ENCODE measurements at places on chromosomes 7 and 10.

DNA sequence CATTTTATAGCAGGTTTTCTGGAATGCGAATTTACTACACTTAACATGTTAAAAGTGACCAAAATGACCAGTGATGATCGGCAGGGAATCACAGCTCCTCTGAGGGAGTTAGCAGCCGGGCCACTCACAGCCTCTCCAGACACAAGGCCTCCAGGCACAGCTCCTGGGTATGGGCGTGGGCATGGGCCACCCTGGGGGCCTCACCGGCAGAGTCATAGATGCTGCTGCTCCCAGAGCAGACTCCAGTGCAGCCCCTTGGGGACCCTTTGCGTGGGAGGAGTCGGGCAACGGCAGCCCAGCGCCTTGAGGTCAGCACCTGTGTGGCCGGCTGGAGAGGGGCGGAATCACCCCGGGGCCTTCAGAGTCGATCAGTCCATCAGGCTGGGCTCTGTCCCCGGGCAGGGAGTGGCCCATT is 8.6 kb downstream of the KNDC1 start:
- DNase-seq: no peak

GRCh38 chr7:4931943-4932342 is 27.0 kb downstream of the MMD2 start:
- DNase-seq: no peak

DNA sequence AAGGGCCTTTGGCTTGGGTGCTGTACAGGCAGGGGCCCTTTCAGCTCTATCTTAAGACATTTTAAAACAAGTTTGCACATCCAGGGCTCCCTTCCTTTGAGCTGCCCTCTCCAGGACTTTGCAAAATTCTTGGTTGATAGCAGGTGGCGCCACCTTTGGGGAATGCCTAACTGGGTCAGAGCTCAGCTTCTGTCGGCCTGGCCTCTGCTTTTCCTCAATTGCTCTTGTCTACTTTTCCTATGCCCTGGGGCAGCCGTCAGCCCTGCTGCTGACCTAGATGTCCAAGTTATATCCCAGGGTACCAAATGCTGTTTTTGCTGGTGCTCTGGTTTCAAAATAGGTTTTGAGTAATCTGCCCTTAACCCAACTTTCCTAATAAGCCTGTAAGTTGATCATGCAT is 65.8 kb downstream of the APBB1IP start:
- DNase-seq: no peak

DNA sequence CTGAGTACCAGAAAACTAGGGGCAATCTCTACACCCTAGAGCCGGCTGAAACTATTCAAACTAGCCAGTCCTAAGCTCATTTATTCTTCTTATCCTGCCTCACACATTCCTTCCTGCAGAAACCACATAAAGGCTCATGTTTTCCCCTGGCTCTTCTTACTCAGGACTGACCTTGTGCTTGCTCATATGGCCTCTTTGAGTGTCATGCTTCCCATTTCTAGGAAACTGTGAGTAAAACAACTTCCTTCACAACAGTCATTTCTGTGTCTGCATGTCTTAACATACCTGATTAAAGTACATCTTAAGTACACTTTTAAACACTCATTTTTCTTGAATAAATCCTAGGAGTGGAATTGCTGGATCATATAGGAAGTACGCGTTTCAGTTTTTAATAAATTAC is 52.3 kb upstream of the KIAA1217 start:
- DNase-seq: no peak

GRCh38 chr7:47581438-47581803 is 490 bp downstream of the TNS3 start:
- DNase-seq: no peak

GRCh38 chr7:112266595-112267270 is 60.2 kb downstream of the ZNF277 start:
- DNase-seq: no peak

DNA sequence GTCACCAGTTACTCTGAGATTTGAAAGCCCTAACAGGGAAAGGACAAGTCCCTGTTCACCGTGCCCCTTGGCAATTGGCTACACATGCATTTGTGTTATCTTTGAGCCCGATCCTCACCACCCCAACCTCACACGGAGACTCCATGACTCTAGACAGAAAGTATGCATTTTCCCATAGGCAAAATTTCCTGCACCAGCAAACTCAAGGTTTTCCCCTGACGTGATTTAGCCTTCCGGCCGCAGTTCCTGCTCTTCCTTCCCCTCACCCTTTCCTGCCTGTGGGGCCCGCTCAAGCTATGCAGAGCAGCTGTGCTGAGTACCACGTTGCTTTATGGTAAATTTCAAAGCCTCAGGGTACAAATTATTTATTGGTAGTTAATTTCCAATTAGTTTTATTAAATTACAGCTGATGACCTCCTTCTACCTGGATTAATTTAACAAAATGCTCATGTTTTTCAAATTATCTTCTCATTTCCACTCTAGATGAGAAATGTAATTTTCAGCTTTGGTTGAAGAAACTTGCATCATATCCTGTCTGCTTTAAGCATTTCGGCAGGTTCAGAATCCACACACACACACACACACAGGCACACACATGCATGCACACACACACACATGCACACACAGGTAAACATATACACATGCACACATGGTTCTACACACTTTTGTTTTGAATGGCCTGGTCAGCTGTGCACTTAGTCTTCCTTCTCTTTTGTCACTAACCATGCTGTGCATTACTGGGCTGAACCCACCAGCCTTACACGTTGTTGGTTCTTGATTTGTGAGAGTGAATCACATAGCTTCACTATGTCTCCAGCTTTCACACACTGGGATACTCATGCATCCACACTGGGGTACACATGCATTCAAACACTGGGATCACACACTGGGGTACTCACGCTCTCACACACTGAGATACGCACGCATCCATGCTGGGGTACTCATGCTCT is 283.1 kb upstream of the PITRM1 start:
- DNase-seq: no peak

DNA sequence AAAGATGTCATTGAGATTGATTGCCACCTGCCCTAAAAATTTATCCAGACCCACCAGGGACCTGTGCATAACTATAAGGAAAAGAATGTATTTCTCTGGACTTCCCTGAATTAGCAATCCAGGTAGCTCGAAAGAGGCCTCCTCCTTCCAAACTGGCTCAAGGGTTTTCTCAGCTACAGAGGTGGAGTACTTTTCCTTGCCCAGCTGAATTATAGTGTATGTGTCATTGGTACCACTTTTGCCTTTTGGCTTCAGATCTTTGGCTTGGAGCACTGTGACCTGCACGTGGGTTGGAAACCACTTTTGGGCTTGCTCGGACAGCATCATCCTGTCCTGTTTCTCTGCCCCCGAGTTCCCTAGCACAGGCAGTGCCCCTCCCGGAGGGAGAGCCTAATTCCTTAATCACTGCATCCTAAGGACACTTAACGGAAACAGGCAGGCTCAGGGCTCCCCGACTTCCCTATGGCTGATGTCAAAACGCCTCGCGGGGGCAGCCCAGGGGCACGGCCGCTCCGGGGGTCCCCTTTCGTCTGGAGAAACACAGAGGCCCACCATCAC is 825 bp downstream of the RAB11FIP2 start:
- no peak for DNase-seq

- no peak for DNase-seq
Observed at GRCh38 chr10:104273286-104273685, 4.3 kb downstream of the GSTO2 start.

- no peak for DNase-seq
Observed at GRCh38 chr10:69181433-69181832, 1.4 kb downstream of the SUPV3L1 start.

DNA sequence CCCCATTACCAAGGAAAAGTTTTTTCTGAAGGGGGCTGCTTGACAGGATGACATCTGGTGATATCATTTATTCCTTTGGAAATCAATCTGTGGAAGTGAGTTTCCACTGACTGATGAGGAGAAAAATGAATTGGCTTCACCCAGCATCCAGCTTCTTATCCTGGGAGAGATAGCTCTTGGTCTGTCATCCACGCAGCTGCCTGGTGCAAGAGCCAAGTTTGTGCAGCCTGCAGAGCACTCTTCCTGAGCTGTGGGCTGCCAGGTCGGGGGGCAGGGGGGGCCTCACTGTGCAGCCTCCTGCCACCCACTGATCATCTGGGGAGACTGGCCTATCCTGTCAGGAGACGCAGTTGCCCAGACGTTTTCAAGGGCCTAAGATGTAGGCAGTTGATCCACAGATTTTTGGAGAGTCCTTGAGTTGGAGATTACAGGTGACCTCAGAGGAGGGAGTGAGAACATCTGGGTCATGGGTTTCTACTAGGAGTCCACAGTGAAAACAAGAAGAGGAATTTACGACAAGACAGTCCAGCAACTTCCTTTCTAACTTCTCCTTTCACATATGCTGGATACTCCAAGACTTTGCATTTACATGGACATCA is 75.4 kb downstream of the EGFR start:
- no peak for DNase-seq

- DNase-seq: no peak
Observed at GRCh38 chr10:105743343-105744056, 1102.4 kb downstream of the SORCS3 start.

DNA sequence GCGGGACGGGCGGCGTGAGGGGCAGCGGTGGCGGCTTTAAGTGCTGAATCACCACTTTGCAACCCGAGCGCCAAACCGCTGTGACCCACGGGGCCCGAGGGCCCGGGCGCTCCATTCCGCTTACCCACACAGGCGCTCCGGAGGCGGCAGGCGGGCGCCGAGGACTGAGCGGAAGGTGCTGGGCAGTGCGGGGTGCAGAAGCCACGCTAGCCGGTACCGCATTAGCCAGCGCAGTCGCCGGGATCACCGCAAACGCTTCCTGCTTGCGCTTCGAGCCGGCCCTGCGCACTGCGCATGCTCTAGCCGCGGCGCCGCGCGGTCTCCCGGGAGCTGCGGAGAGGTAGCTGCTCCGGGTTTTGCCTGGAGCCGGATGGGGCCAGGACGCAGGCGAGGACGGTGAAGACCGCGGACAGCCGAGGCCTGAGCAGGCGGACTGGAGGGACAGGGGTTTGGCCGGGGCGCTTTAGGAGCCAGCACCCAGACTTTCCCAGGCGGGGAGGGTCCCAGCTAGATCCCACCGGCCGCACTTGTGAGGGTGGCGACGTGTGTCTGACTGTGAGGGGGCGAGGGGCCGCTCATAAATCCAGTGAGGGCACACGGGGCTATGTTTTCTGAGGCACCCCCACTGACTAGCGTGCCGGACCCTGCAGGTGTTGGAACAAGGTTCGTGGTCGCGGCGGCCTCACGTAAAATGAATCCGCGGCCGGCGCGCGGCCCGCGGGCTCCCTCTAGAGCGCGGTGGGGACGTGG is at the start of gene IDE:
IDE (minus strand) TSS at position 296 of the 750 bp plus-strand sequence; CDS start at position 222, 74 bp downstream.
- peak; percentile 82 for DNase-seq

DNA sequence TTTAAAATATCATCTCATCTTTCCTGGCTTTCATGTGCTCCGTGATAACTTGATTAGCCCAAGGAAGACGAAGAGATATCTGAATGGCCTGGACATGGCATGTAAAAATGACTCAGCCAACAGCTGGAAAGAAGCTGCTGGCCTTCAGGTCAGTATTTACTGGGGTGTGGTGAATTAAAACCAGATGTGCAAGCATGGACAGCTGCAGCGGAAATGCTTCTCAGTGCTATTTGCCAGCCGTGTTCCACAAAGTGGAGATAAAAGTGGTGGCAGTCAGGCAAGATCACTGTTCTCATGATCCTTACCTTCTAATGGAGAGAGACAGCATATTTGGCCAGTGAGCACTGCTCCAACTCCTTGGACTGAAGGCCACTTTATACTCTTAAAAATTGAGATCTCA is 203.1 kb upstream of the VSTM2A start:
- no peak for DNase-seq

GRCh38 chr7:78279457-78279856 is 480.9 kb downstream of the PHTF2 start:
- no peak for DNase-seq

- DNase-seq: no peak
Observed at GRCh38 chr10:62068464-62068863, 167.0 kb downstream of the ARID5B start.

All from stimulated activated CD4-positive, alpha-beta T cell treated with anti-CD3 and anti-CD28 coated beads, TNF-alpha, amount 100 ng/mL, for 24 hours (primary cell).